Activated B cell treated with CpG ODN at 0.5 μM for 24 hours (primary cell): ENCODE measurements at places on chromosomes 4 and X.

DNA sequence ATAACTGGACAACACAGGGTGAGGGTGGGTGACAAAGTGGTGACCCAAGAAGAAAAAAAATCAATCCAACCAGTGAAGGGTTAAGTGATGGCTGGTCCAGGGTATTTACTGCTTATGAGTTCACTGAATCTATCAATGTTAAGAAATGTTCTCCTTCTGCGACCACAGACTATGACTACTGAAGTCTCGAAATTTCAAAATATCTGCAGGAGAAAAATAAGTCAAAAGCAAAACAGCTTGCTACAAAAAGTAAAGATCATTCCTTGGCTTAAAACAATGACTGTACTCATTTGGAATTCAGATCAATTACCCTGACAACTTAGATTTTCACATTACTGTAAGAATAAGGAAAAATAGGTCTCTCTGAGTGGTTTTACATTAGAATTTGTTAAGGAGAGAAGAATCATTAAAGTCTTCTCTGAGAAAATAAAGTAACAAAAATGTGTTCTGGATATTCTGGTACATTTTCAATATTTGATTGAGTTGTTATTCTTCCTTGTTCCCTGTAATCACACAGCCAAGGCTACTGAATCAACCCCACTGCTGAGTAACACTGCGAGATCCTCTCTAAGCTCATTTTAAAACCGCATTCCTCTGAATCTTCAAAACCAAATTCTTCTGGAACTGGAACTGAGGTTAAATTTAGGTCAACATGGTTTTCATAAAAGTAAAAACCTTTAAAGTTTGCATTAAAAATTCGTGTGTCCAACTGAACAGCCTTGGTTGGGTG, 22.7 kb downstream of the SMPX start:
- peaks cover 11% of the 10 kb centered on the region for H3K27me3 ChIP-seq
- no peak overlapping the region for H3K4me3 ChIP-seq
- H3K4me1 ChIP-seq, result no peaks in the 10 kb centered on the region
- no peaks in the 10 kb centered on the region for H3K36me3 ChIP-seq

- no peak for DNase-seq
- H3K27ac ChIP-seq, result no peak overlapping the region
- H3K27me3 ChIP-seq, result no peaks in the 10 kb centered on the region
- H3K4me3 ChIP-seq, result no peak overlapping the region
- peaks cover 12% of the 10 kb centered on the region for H3K4me1 ChIP-seq
Measured at GRCh38 chrX:70504772-70505450, 60.3 kb downstream of the DLG3 start.

DNA sequence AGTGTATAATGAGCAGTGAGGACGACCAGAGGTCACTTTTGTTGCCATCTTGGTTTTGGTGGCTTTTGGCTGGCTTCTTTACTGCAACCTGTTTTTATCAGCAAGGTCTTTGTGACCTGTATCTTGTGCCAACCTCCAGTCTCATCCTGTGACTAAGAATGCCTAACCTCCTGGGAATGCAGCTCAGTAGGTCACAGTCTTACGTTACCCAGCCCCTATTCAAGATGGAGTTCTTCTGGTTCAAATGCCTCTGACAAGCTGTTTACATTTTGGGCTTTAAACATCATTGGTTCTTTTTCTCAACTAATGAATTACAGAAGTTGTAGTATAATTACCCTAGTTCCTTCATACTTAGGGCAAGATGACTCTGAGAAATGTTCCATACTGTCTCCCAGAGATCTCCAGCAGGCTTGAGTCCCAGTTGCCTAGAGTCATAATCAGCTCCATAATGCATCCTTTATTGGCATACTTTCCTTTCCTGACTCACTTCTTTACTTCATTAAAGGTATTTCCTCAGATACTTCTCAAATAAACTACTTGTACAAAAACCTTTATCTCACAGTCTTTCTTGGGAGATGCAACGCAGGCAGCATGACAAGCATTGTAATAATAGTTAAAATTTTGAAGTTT, 136.5 kb downstream of the KDM6A start:
- no peak for DNase-seq
- H3K27ac ChIP-seq, result no peak overlapping the region
- H3K36me3 ChIP-seq, result peaks cover 11% of the 10 kb centered on the region
- no peaks in the 10 kb centered on the region for H3K27me3 ChIP-seq
- H3K4me3 ChIP-seq, result no peak overlapping the region

- DNase-seq, result no peak
- no peak overlapping the region for H3K27ac ChIP-seq
- no peaks in the 10 kb centered on the region for H3K27me3 ChIP-seq
- no peaks in the 10 kb centered on the region for H3K4me1 ChIP-seq
- no peaks in the 10 kb centered on the region for H3K36me3 ChIP-seq
Measured at GRCh38 chr4:5447755-5448154, 260.6 kb downstream of the EVC2 start.

DNA sequence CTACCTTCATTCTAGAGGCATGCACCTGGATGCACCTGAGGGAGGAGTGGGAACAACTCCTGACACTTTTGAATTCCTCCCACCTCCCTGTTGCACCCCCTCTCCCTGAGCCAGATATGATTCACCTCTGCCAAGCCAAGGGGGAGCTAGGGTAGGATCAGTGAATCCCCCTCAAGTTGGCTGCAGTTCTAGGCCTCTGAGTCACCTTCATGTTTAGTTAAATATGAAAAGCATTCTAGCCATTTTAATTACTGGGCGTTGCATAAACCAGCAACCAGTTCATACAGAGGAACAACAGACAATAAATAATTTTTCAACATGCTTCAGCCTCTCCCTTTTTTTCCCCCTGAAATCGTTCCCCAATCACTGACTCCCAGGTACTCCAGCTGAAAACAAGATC, 1440.2 kb downstream of the ADGRL3 start:
- no peaks in the 10 kb centered on the region for H3K27me3 ChIP-seq
- no peaks in the 10 kb centered on the region for H3K36me3 ChIP-seq
- H3K4me1 ChIP-seq, result no peaks in the 10 kb centered on the region

DNA sequence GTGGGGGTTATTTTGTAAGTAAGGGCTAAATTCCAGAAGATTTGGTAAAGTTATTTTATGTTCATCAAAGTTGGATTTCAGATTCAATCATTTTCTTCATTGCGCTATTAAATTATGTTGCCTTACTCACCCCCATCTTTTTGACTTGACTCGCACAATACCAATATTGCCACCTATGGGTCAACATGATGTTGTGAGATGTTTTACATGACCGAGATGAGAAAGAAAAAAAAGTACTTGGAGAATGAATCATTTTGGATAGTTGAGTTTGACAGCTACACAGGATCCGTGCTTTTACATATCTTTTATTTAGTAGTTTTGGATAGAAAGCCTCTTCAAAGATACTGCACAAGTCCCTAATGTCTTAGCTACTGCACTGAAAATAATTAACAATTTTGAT, 224.2 kb upstream of the EMCN start:
- H3K36me3 ChIP-seq, result no peaks in the 10 kb centered on the region
- H3K4me3 ChIP-seq, result no peak overlapping the region
- peaks cover 6% of the 10 kb centered on the region for H3K27me3 ChIP-seq
- no peak for DNase-seq
- H3K4me1 ChIP-seq, result no peaks in the 10 kb centered on the region

- H3K4me1 ChIP-seq, result no peaks in the 10 kb centered on the region
- no peak for DNase-seq
- no peak overlapping the region for H3K4me3 ChIP-seq
- no peak overlapping the region for H3K27ac ChIP-seq
- no peaks in the 10 kb centered on the region for H3K27me3 ChIP-seq
Measured at GRCh38 chrX:32185160-32185559, 1026.2 kb downstream of the DMD start.

- H3K4me3 ChIP-seq, result peak overlapping the region; percentile 74
- peaks cover 21% of the 10 kb centered on the region for H3K4me1 ChIP-seq
- H3K27me3 ChIP-seq, result peaks cover 31% of the 10 kb centered on the region
- no peak for DNase-seq
Measured at GRCh38 chr4:89837993-89838390, 1.0 kb upstream of the SNCA start.

DNA sequence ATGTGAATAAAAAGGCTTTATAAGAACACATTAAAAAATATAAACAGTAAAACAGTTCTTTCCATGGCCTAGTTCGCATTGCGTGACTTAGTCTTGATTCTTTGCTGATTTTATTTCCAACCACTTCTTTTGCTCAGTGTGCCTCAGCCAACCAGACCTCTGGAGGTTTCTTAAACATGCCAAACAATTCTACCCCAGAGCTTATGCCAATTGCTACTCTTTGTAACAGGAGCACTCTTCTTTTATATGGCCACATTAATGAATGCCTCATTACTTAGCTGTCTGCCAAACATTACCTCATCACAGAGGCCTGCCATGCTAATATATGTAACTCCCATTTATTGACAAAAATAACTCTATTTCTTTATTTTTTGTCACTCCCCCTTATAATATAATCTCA, 202.3 kb downstream of the NDST4 start:
- no peaks in the 10 kb centered on the region for H3K36me3 ChIP-seq
- H3K4me1 ChIP-seq, result no peaks in the 10 kb centered on the region
- no peaks in the 10 kb centered on the region for H3K27me3 ChIP-seq
- no peak overlapping the region for H3K4me3 ChIP-seq

- H3K27me3 ChIP-seq, result peaks cover 2% of the 10 kb centered on the region
- H3K36me3 ChIP-seq, result no peaks in the 10 kb centered on the region
- DNase-seq, result no peak
- H3K27ac ChIP-seq, result no peak overlapping the region
- no peak overlapping the region for H3K4me3 ChIP-seq
Measured at GRCh38 chr4:139243448-139244365, 36.3 kb downstream of the MGARP start.

- H3K27ac ChIP-seq, result no peak overlapping the region
- H3K4me1 ChIP-seq, result no peaks in the 10 kb centered on the region
- no peak overlapping the region for H3K4me3 ChIP-seq
- H3K36me3 ChIP-seq, result no peaks in the 10 kb centered on the region
- no peaks in the 10 kb centered on the region for H3K27me3 ChIP-seq
Measured at GRCh38 chr4:156606554-156607477, 364.8 kb downstream of the PDGFC start.

GRCh38 chrX:49956313-49956712, 33.9 kb downstream of the CLCN5 start:
- H3K36me3 ChIP-seq, result peaks cover 1% of the 10 kb centered on the region
- no peak for DNase-seq
- H3K4me3 ChIP-seq, result no peak overlapping the region

- H3K4me3 ChIP-seq, result no peak overlapping the region
- peaks cover 8% of the 10 kb centered on the region for H3K27me3 ChIP-seq
- no peak overlapping the region for H3K27ac ChIP-seq
- no peaks in the 10 kb centered on the region for H3K36me3 ChIP-seq
Measured at GRCh38 chr4:16110661-16111290, 27.0 kb upstream of the PROM1 start.

GRCh38 chr4:164138521-164138920, 615.4 kb upstream of the SMIM31 start:
- H3K27ac ChIP-seq, result no peak overlapping the region
- DNase-seq, result no peak
- H3K4me3 ChIP-seq, result no peak overlapping the region

DNA sequence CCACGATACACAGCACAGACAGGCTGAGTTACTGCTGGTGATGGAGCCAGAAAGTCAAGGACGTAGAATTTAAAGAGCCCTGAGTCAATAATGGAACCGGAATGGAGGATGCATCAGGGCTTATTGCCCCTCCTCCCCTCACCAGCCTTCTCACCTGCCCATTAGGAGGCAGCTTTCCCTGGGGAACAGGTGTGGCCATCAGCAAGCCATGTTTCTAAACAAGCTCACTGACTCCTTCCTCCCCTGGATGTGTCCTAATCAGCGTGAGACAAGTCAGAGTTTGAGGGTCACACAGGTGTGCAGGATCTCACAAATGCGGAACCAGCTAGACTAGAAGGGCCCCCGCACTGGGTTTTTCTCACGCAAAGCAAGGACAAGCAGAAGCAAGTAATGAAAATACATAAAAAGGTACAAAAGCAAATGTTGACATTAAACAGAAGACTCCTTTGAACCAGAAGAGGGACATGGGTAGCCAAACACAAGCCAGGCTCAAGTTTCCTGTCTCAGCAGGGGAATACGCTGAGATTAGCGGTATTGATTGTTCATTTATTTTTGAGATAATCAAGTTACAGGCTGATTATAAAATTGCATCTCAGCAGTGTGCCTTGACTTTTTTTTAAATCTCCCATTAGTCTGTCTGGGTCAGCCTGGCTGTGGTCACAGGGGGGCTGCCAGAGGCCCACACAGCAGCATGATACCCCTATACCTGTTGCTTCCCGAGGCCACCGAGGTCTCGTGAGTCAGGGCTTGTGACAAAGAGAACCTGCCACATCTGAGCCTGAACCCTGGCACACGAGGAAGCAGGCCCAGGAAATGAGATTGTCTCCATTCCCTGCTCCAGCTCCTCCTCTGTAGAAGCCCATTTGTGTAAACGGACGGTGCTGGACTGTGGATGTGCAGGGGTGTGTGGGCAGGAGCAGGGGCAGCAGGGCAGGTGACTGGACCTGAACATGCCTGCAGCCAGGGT, 37.4 kb downstream of the CCKAR start:
- no peak overlapping the region for H3K27ac ChIP-seq
- peaks cover 4% of the 10 kb centered on the region for H3K27me3 ChIP-seq
- DNase-seq, result no peak
- H3K4me3 ChIP-seq, result no peak overlapping the region
- H3K36me3 ChIP-seq, result no peaks in the 10 kb centered on the region
- no peaks in the 10 kb centered on the region for H3K4me1 ChIP-seq

GRCh38 chr4:78581618-78582017, 30.0 kb downstream of the ANXA3 start:
- no peak overlapping the region for H3K4me3 ChIP-seq
- no peak overlapping the region for H3K27ac ChIP-seq
- DNase-seq, result no peak
- H3K36me3 ChIP-seq, result no peaks in the 10 kb centered on the region
- H3K4me1 ChIP-seq, result no peaks in the 10 kb centered on the region

DNA sequence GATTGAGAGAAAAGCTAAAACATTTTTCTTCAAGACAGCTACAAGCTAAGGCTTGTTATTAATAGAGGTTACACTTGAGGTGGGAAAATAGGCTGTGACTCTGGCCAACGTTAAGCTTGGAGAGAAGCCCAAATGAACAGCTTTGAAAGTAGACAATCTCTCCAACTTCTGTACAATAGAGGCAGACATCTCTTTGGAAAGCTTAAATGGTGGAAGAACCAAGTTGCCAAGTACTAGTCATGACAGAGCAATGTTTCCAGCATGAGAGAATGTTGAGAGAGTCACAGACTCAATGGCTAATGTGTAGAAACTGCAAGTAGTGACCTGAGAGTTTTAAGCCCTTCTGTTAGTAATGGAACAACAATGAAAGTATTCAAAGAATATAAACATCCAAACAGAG, 298.1 kb downstream of the INPP4B start:
- H3K27me3 ChIP-seq, result no peaks in the 10 kb centered on the region
- DNase-seq, result no peak
- H3K4me3 ChIP-seq, result no peak overlapping the region
- no peak overlapping the region for H3K27ac ChIP-seq

GRCh38 chr4:51853027-51853682, 10.2 kb downstream of the DCUN1D4 start:
- DNase-seq, result no peak
- peak overlapping the region; percentile 9 for H3K27ac ChIP-seq
- no peak overlapping the region for H3K4me3 ChIP-seq
- peaks cover 33% of the 10 kb centered on the region for H3K4me1 ChIP-seq
- no peaks in the 10 kb centered on the region for H3K27me3 ChIP-seq
